ENCODE measurements at places on chromosomes 6 and 20.

DNA sequence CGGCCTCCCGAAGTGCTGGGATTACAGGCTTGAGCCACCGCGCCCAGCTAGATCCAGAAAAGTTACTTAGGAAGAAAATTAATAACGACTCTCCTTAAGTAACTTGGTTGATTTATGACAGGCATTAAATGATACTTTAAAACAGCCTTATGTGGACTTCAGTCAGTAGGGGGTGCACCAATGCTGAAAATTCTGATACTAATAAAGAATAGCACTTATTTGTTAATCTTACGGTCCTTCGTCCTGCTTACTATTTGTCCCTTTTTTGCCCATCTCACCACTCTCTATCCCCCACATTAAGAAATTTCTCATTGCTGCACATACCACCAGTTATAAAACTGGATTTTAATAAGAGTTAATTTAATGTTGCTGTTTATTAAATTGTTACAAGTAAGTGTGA is 12.7 kb upstream of the PRELID3B start:
- peak; percentile 48 for DNase-seq

DNA sequence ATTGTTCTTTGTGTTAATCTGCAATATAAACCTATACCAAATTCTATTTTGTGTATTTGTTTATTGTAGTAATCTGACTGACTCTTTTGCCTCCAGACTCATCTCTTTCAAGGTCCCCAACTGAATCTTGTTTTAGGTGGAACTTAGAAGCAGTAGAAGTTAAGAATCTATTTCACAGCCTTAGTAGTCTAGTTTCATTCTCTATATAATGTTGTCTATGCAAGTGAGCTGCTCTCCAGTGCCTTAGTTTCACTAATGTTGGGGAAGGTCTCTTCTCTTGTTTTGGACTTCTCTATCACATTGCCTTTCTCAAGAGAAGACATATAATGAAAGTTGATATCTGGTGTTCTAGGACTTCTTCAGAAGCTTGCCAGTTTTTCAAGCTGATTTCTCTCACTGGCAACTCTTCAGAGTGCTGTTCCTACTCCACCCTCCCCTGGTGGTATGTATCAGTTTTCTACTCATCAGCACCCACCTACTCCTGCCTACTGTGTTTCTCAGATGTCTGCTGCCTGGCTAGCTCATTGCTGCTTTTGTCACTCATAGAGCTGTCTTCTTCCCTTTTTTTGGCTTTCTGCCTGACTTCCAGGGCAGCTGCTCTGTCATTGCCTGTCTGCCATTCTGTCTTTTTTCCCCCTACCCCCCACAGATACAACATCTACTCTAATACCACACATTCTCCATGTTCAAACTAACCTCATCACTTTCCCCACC is 82.1 kb downstream of the PTPRA start:
- no peak for DNase-seq

GRCh38 chr6:81534934-81535465 is 217.5 kb downstream of the TENT5A start:
- DNase-seq: no peak

GRCh38 chr6:56091159-56091869 is 156.1 kb downstream of the COL21A1 start:
- DNase-seq: no peak

DNA sequence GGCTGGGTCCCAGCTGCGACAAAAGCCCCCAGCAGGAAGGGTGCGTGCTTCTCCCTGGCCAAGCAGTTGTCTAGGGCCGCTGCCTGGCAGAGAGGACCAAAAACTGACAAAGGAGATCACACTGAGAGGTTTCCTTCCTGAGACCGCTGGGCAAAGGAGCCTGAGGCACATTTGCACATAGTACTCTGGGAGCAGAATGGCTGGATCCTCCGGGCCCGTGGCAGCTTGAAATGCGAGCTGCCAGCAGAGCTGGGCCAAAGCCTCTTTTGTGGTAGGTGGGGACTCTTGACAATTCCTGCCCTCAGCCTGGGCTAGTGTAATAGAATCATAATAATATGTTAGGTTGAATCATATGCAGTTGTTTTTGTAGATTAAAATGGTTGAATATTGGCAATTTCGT is 33.1 kb upstream of the RNF8 start:
- DNase-seq: no peak
